ENCODE measurements at places on chromosomes 12 and 14.

DNA sequence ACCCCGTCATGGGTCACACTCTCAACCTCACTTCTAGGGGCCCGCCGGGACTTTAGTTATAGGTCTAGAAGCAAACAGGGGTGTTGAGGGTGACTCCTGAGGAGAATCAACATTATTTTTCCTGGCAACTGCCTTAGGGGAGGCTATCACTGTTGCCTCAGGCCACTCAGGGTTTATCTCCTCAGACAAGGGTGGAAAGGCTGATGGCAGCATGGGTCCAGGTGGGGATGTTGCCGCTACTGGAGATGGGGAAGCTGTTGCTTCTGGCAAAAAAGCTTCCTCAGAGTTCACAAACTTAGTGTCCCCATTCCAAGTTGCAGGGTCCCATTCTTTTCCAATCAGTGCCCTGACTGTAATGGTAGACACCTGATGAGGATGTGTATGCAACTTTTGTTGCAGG, 467.4 kb upstream of the RGS6 start:
- no peak for DNase-seq

DNA sequence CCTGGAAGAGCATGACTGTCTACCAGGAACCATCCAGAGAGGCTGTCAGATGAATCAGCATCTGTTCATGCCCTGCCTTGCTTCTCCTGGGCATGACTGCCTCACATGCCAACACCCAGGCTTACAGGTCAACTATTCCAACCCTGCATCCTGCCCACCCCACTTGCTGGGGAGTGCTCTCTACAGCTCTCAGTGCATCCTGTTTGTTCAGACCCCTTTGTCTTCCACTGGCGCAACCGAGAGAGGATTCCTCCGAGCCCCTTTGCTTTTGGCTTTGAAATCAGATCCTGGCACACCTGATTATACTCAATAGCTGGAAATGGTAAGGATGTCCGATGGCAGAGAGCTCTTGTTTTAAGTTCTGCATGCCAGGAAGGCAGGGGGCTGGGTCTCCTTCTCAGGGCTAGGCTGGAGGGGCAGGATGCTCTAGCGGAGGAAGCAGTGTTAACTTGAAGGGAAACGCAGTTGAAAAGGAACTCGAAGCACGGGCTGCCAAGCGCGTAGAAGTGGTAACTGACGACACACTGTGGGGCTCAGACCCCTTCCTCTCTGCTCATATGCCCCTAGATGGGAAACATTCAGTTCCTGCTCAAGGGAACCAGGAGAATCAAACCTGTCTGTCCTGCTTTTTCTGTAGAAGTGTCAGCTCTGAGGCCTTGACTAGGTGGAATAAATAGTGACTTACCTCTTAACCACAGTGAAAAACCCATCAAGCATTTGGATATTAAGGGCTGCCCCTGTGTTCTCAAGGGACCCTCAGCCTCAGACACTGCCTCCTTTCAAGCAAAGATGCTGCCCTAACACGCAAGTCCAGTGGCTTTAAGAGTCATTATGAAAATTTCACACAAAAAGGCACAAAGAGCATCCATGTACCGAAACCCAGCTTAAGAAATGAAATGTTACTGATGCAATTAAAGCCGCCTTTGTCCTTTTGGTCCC, 297.5 kb downstream of the ZFP36L1 start:
- no peak for DNase-seq

DNA sequence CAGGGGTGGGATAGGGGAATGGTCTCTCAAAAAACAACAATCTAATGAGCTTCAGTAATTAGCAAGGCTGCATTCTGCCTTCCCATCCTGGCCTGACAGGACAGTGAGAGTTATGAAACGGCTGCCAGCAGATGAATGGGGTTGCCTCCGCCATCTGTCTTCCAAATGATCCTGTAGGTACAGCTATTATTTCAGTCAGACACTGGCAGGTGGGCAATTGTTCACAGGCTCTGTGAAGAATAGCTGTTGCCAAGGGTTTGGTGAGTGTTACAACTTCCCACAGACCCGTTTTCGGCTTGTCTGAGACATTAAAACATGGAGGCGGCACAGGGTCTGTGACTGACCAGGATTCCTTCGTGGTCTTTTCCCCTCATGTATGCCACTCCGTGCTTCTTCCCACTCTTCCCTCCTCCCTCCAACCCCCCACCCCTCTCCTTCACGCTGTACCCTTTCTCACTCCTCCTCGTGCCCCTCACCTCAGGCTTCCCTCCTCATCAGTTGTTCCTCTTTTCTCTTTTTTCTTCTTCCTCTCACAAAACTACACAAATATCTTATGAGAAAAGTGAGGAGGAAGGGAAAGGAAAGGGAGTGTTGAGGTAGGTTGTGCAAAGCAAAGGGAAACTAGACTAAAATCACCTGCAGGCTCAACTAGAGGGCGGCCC, 160.8 kb upstream of the GZMB start:
- no peak for DNase-seq

DNA sequence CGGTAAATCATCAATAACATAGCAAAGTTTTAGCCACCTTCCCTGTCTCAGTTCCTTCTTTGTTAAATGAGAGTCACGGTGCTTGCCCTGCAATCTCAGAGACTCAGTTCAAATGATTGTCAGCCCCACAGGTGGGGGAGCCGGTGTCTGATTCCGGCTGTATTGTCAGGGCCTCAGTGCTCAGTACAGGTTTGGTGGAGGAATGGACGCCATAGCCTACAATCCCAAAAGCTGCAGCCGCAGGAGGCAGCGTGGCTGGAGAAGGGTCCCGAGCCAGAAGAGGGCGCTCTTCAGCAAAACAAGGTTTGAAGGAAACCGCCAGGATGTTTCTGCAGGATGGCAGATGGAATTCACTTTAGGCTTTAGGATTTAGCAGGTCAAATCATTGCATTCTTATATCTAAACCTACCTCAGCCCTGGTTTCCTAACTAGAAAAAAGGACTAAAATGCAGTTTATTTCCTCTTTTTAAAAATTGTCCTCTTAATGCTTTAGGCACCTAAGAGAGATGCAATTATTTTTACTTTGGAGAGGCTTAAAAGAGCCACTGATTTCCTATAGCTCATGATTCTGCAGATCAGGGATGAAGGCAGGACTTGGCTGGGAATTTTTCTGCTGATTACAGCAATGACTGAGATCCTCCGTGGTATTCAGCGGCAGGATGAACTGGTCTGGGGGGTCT, 29.2 kb downstream of the FOS start:
- peak; percentile 54 for DNase-seq

DNA sequence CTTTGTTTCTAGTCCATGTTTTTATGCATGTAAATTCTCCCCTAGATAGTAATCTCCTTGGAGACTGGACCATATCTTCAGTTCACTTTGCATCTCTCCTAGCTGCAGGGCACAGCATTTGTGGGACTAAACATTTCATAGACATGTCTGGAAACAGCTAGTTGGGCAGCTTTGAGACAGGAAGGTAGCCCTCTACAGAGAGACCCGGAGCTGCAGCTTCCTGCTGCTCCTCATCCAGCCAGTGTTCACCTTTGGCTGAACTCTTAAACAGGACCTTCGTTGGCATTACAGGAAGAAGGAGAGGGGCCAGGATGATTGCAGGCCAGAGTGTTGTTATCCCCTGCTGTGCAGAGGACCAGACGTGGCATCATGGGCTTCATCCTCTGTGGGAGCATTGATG, 52.9 kb downstream of the GNS start:
- DNase-seq, result no peak

- no peak for DNase-seq
These were observed 1268.2 kb upstream of the TMEM132C start for GRCh38 chr12:126998747-126999285.

GRCh38 chr12:110721570-110721969, 21.1 kb downstream of the PPP1CC start:
- DNase-seq, result no peak
